CD4-positive, alpha-beta T cell treated with Interleukin-12 subunit alpha and Interleukin-12 subunit beta, for 1 hour (primary cell): ENCODE measurements at places on chromosomes 7 and 10.

GRCh38 chr10:74684462-74684861, 141.9 kb upstream of the KAT6B start:
- DNase-seq = no peak

DNA sequence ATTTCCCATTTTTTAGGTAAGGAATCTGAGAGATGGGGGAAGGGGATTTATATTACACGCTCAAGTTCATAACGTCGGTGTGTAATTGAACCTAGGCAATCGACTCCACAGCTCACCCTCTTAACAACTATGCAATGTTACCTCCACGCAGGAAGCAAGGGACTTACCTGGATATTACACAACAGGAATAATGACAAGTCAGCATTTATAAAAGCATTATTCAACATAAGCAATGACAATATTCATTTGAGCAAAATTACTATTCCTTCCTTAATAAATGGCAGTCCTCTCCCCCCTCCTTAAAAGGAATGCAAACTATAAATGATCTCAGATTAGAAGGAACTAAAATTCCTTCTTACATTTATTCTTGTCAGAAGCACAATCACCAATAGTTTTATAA, 104.0 kb downstream of the PCLO start:
- no peak for DNase-seq

DNA sequence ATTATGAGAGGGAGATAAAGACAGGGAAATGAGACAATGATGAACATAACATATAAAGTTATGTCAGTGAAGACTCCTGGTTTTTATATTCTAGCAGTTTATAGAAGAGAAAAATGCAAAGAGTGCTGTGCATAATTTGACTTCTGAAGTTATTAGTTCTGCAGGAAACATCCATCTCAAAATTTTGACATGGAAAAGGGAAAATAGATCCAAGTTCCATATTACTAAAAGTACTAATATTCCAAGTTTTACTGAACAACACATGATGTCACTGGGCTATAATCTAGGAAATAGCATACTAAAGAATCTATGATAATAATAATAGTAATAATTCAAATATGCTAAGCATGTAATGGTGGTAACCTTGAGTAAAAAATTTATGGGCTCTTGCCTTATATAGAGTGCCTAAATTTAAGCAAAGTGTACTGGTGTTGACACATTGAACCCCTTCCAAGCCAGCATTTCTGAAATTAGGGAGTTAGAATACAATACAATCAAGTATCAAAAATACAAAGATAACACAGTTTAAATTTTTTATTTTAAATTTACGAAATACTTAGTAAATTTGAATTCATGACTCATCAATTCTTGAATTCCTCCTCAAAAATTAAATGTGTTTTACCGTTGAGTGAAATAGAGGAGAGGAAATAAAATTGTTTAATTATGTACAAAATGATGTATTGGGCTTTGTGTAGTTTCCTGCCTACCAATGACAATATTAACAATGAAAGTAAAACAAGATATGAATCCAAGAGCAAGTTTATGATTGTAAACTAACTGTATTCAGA, 102.8 kb upstream of the KCND2 start:
- no peak for DNase-seq

GRCh38 chr7:96591900-96592676, 117.6 kb downstream of the SEM1 start:
- DNase-seq = no peak

GRCh38 chr10:43304687-43305333, 37.9 kb upstream of the RASGEF1A start:
- DNase-seq = peak; percentile 52

- no peak for DNase-seq
These were observed 5.0 kb upstream of the MSMB start for GRCh38 chr10:46050941-46051623.

DNA sequence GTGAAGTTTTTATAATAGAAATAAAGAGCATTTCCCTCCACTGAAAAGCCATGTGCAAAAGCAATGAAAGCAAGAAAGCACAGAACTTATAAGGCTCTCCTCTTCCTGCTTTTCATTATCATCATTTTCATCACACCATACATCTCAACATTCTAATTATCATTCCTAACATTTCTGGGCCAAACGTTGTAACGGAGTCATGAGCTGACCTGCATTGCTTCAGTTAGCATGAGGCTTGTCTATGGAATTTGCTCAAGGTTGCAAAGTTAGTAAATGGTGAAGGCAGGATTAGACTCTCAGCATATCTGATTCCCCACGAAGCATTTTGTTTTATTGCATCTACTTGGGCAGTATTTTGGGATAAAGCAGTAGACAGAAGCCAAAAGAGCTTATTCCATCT, 11.4 kb downstream of the SCIN start:
- DNase-seq = no peak

DNA sequence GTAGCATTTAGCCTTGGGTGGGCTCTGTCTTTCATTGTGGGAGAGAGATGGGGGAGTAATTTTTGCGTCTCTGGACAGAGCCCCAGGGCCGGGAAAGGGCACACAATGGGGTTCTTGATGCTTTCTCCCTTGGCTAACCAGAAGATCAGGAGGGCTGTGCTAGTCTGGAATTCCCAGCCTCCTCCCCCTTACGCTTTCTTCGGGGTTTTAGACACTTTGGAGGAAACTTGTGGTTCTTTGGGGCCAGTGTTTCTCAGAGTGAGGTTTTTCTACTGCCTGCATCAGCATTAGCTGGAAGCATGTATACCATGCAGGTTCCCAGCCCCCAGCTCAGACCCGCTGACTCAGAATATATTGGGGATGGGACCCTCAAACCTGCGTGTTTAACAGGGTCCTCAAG, 7.0 kb downstream of the NEURL1 start:
- no peak for DNase-seq

- DNase-seq = no peak
These were observed 144.8 kb downstream of the CPEB3 start for GRCh38 chr10:92146107-92146506.

DNA sequence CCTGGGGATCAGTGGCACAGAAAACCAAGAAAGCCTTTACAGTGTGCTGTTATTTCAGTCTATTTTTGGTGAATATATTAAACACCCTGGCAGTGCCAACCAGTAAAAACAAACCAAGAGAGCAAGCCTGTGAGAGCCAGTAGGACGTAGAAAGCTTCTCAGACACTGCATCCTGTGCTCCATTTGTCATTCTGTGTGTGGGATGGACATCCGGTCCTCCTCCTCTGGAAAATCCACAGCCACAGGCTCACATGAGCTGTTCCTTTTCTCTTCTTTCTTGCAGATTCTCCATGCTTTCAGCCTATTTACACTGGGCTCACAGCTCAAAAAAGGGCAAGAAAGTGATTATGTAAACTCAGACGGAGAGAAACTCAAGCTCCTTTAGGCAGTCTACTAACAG, 119.7 kb upstream of the YAE1 start:
- no peak for DNase-seq

DNA sequence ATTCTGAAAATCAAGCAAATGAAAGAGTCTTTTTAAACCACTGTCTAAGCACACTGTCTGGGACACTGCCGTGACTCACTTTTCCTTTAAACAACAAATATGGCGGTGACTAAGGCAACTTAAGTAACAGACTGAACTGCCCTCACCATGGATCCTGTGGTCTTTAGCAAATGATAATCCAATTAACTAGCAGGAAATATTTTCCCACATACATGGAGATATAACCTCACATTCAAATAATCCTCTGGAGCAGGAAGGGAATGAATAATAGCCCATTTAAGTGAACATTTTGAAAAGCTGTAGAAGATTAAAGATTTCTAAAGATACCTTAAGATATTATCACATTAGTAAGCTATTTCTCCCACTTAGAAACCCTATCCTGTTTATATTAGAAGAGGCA, 40.3 kb upstream of the LRRC17 start:
- no peak for DNase-seq

GRCh38 chr10:9219860-9220259, 1165.4 kb downstream of the GATA3 start:
- DNase-seq = no peak

- DNase-seq = no peak
These were observed 512.0 kb downstream of the PTPRN2 start for GRCh38 chr7:158075633-158076001.
